Renal cortex interstitium (tissue), 15 donors: ENCODE measurements at places on chromosomes 3 and 15. TPM values are rescaled to one million over a fixed set of nuclear protein-coding genes. Genes with fewer than 3 reads are reported as not detected.

Gene GPR149
- not detected for polyA plus RNA-seq

Gene BMF
- 45.1 TPM for polyA plus RNA-seq

Gene CCDC13
- polyA plus RNA-seq, result 1.8 TPM

GRCh38 chr3:65836047-65836446 is 202.7 kb downstream of the MAGI1 start:
- no peak for DNase-seq

DNA sequence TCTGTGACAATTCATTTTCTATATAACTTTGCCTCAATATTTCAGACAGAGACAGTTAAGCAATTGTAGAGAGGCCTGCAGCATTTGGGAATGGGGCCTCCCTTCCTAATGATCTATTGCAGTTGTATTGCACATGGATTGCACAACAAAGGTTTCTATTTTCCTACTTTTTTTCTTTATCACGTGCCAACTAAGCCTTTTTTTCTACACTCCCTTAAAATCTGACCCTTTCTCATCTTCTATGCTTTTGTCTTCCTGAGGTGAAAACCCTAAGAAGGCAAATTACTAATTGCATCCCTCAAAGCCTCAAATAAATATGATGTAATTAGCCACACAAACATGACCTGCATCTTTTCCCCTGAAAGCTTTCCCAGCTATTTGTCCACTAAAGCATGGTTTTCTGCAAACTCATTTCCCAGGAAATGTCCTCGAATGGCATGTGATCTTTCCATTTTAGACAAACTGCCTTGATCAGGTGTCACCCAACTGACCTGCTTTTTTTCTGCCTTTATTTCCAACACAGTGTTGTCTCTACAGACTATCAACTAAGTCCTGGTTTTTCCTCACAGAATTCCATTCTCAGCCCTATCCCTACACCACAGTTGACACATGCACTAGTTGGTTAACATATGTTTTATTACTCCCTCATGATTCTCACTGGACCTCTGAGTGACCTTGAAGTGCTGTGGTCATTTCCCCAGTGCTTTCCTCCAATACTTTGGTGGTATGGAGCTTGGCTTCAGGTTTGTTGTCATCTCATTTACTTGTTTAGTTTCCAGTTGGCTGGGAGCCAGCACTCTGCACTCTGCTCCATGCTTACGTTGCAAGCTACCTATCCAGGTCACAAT is 31.9 kb upstream of the TSC22D2 start:
- DNase-seq, result no peak
